ENCODE measurements at places on chromosomes 11 and 22.
A peak's percentile ranks its signal among the peaks of the same experiment; 100 is the strongest.

- no peak for DNase-seq
Observed at GRCh38 chr11:45472716-45473317, 186.7 kb upstream of the SYT13 start.

GRCh38 chr22:30286813-30287647, 2.3 kb downstream of the CASTOR1 start:
- DNase-seq: peak; percentile 84

GRCh38 chr22:31933406-31933805, 10.9 kb upstream of the YWHAH start:
- no peak for DNase-seq

GRCh38 chr11:129412494-129412893, 36.8 kb downstream of the BARX2 start:
- no peak for DNase-seq

DNA sequence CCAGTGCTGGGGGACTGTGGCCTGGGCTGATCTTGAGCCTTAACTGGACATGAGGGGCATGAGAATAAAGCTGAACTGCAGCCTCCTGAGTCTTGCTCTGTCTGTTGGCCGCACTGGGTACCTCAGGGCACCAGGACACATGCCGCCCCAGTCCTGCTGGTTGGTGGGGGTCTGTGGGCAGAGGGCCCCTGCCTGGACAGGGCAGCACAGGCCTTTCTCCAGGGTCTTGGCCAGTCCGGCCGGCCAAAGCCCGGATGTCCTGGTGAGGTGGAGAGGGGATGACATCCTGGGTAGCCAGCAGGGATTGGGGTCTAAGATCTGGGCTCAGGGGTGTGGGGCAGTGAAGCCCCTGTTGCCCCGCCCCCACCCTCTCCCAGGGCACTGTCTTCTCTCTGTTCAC, 1.5 kb upstream of the RPS6KA4 start:
- DNase-seq: no peak

DNA sequence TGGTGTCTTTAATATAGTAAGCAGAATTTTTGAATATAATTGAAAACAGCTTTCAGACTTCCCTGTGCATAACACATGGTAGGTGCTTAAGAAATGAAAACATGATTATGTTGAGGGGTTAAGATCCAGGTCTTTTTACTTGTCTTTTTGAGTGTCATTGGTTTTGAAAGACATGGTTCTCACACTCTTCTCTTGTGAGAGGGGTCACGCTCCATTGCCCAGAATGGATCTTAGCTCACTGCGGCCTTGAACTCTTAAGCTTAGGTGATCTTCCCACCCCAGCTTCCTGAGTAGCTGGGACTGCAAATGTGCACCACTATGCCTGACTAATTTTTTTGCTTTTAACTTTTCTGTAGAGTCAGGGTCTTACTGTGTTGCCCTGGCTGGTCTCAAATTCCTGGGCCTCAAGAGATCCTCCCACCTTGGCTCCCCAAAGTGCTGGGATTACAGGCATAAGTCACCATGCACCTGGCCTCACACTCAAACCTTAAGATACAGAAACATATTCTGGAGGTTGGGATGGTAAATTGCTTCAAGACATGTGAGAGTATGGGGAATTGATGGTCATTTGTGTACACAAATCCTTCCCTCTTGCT, 1.4 kb downstream of the SPCS2 start:
- no peak for DNase-seq

GRCh38 chr22:24441406-24442351, 14.3 kb downstream of the ADORA2A start:
- no peak for DNase-seq

- DNase-seq: no peak
Observed at GRCh38 chr11:33478111-33478573, 221.0 kb downstream of the HIPK3 start.

GRCh38 chr11:71356280-71356876, 91.8 kb downstream of the DHCR7 start:
- DNase-seq: no peak

All from activated CD4-positive, alpha-beta T cell treated with anti-CD3 and anti-CD28 coated beads for 24 hours (primary cell).